NCI-H1436 treated with DMSO at 0.1 percent for 48 hours (cell line): ENCODE measurements at places on chromosomes 5 and 9.
A peak's percentile ranks its signal among the peaks of the same experiment; 100 is the strongest.

DNA sequence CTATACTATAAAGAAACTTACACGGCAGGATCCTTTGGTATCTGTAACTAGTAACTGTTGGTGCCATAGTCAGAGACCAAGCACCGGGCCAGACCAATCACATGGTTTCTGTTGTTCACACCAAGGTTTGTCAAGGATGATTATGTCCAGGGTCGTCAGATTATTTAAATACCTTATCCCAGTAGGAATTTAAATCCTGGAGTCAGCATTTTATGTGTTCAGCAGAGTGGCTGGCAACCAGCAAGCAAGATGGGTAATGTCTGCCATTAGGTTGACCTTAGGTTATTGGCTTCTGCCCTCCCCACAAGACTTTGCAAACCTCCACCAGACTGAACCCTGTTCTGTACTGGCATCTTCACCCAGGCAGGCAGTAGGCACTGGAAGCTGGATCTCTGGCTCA, 39.3 kb upstream of the TMOD1 start:
- DNase-seq: no peak

DNA sequence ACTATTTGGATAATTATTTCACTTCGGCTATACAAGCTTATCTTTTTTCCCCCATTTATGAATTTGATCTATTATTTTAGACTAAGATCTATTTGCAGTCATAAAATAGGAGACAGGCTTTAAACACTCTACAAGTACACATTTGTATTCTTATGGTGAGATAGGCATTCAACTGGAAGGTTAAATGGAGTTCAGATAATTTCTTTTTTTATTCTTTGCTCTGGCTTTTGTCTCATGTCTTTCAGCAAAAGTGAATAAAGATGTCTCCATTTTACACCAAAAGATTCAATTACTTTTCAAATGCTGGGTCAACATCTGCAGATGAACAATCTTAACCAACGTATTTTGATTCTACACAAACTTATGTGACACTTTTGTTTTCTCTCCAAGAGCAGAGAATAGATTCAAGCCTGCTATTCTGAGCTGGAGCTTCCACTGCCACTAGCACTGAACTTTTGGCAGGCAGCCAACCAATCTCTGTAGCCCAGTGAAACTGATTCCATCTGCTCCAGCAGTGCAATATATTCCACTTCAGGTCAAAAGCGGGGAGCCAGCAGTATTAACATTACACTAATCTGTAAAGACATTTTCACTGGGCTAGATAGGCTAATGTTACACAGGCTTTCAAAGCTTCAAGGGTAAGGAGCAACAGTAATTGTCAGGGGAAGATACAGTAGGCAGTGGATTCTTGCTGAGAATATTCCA, 452.0 kb upstream of the ZNF608 start:
- peak; percentile 79 for DNase-seq

GRCh38 chr5:43137326-43137725, 16.6 kb downstream of the ZNF131 start:
- DNase-seq: no peak

- DNase-seq: no peak
Observed at GRCh38 chr5:65819905-65820240, 97.9 kb downstream of the NLN start.

- no peak for DNase-seq
Observed at GRCh38 chr9:19513671-19514275, 105.0 kb downstream of the ACER2 start.

GRCh38 chr9:134944916-134945315, 27.2 kb upstream of the FCN1 start:
- no peak for DNase-seq

- DNase-seq: no peak
Observed at GRCh38 chr5:32960340-32961058, 249.4 kb downstream of the NPR3 start.

DNA sequence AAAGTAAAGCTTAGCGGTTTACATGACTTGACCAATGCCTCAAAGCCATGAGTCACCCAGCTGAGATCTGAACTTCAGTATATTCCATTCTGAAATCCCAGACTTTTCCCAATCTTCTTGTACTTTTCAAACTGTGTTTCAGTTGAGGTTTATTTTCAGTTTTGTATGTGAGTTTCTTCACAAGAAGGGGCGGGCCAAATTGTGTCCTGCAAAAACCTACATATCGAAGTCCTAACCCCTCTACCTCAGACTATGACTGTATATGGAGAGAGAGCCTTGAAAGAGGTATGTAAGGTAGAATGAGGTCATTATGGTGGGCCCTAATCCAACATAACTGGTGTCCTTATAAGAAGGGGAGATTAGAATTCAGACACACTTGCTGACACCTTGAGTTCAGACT, 666 bp upstream of the TLR4 start:
- no peak for DNase-seq

DNA sequence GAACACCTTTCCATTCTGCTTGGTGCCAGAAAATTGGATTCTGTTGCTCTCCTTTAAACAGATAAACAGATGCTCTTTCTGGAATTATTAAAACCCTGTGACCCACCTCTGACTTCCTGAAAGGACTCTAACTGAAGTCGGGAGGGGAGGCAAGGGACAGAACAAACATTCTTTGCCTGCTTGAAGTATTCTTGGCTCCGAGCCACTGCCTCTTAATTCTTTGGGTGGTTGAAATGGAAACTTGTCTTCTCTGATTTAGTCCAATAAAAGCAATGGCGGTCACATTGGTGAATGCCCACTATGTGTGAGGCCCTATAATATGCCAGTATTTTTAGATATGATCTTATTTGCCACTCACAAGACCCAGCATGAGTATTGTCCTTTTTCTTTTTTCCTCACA, 236.8 kb downstream of the SLIT3 start:
- no peak for DNase-seq

GRCh38 chr5:169850409-169850808, 129.9 kb downstream of the INSYN2B start:
- DNase-seq: no peak

GRCh38 chr5:122400938-122401337, 88.9 kb downstream of the SNCAIP start:
- no peak for DNase-seq

GRCh38 chr5:1001406-1002270, 7.0 kb upstream of the NKD2 start:
- DNase-seq: no peak

DNA sequence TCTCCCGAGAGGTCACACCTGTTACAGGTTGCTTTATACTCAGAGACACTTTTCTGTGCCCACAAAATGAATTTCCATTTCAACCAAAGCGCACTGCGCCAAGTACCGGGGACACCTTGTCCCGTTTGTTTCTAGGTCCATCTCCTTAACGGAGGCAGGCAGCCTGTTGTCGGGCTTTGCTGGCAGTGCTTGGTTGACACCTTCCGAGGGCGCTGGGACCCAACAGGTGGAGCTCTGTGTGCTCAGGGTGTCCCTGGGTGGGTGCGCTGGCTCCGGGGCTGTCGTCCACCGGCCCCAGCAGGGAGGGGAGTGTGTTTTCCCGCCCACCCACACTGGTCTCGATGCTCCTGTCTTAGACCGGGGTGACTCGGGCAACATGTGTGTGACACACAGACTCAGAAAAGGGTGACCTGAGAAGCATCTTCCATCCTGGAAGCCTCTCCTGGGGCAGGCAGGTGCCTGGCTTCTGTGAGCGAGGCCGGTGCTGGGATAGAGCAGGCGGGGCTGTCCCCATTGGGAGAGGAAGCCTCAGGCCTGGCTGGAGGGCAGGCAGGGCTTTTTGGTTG, 8.5 kb downstream of the RNU6ATAC start:
- no peak for DNase-seq

DNA sequence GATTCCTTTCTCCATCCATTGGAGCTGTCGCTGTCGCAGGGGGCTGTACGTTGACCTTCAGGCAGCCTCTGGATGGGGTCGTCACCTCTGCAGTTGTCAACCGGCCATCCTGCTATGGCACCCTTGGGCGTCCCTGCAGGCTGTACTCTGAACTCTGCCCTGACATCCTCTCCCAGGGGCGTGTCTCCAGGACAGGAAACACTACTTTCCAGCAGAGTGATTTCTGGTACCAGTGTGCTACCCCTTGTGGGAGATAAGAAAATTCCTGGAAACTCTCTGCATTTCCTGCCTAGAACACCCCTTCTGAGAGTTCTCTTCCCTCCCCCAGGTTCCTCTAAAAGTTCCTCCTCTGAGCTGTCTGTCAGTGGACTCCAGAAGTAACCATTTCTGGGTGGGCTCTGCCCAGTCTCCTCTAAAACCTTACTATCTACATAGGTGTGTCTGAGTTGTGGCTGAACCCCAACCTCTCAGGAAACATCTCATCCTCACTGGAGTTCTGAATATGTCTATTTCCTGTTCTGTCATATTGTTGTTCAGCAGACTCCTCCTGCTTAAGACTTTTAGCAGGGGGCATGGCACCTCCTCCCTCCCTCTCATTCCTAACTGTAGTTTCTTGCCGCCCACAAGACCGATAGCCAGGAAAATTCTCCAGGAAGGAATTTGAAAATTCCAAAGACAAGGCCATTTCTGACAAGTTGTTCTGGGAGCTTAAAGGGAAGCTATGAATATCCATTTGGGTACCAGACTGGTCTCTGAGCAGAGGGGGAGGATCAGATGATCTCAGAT, 145.3 kb upstream of the RASEF start:
- no peak for DNase-seq

DNA sequence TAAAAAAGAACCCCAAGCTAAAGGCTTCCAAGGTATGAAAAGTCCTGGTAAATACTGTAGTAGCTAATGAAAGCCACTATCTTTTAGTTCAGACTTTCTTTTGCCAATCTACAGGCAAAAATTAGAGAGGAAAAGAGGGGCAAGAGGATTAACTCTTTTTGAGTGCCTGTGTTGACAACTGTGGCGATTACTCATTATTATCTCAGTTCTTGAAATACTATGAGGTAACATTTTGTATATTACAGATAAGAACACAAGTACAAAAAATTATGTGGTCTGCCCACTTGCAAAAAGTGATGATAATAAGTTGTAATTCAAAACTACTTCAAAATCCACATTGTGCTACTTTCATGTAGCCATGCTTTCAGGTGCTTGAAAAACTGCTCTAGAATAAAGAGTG, 144.0 kb downstream of the DTWD2 start:
- no peak for DNase-seq
